GM12878 (cell line): ENCODE measurements at places on chromosomes 4 and X. TPM values are rescaled to one million over a fixed set of nuclear protein-coding genes. Genes with fewer than 3 reads are reported as not detected.

PDE5A gene
- total RNA-seq, result 0.26 and 0.27 TPM in 2 replicates

SATL1 gene
- not detected in 2 replicates for total RNA-seq

TTC29 gene
- total RNA-seq, result not detected in 2 replicates

SCRG1 gene
- not detected in 2 replicates for total RNA-seq

- no peak for DNase-seq
These were observed 60.1 kb downstream of the GRIA2 start for GRCh38 chr4:157280673-157281072.

- no peak for DNase-seq
These were observed 3.8 kb downstream of the ZFX start for GRCh38 chrX:24153178-24153795.

DNA sequence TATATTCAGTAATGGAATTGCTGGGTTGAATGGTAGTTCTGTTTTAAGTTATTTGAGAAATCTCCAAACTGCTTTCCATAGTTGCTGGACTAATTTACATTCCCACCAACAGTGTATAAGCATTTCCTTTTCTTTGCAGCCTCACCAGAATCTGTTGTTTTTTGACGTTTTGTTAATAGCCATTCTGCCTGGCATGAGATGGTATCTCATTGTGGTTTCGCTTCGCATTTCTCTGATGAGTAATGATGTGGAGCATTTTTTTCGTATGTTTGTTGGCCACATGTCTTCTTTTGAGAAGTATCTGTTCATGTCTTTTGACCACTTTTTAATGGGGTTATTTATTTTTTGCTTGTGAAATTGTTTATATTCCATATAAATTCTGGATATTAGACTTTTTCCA lies 13.6 kb upstream of the MAGED4B start:
- no peak for DNase-seq

GRCh38 chr4:17580969-17581368 lies 4.0 kb downstream of the LAP3 start:
- DNase-seq, result no peak

DNA sequence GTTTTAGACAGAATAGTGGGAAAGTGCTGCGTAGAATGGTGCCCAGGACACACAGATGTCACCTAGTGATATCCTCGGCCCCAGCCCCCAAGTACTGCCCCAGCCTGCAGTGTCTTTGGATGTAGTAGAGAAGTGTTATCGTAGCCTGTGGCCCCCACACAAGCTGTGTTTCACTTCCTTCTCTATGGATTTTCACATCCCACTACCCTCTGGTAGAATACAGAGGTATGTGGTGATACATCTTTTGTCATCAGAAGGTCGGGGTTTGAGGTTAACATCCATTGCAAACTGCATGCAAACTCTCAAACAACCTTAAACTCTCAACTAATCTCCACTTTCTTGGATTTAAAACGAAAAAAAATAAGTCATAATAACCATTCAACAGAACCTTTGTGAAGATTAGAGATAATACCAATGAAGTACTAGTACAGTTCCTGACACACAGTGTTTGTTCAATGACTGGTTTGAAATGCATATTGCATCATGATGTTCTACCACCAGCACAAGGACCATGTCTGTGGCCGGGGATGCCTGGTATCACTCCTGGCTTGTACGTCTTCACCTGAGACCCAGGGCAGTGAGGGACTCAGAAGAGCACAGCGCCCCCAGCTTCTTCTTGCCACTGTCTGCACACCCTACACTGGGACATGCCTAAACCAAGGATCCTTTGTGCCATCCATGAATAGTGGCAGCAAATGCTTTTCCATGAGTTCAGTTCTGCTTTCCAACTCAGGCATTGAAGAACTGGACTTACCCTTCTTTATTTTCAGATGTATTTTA lies 267.3 kb downstream of the DCTD start:
- DNase-seq, result no peak

DNA sequence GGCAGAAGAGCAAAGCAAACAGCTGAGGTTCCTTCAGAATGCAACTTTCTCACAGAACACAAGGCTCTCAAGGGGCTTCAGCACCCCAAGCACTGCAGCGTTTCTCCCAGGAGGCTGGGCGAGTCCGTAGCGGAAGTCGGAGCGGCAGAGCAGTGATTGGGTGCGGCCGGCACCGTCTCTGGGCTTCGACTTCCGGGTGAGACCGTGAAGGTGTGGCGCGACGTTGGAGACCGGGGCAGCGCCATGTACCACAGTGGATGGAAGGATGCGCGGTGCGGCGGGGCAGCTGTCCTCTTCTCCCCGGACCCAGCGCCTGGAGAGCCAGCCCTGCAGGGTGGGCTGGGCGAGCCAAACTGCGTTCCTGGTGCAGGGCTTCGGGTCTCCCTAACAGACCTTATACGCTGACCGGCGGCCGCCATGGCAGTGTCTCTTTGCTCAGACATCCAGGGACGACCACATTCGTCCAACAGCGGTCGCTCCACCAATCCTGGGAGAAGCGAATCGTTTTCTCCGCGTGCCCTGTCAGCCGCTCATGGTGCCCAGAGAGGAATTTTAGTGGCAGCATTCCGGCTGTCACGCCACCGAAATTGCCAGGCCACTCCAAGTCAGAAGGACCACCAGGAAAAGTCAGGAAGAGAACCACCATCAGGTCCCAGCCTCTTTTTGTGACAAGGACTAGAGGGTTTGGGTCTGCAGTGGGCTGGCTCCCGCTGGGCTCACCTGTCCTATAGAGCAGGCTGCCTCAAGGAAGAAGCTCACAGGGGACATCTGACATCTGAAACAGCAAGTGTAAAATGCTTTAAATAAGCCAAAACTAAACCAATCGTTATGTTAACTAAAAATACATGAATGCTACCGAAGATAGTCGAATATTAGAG lies 20.5 kb downstream of the TRIM61 start:
- peak; percentile 39 for DNase-seq

GRCh38 chr4:167222099-167222498 lies 12.2 kb downstream of the SPOCK3 start:
- DNase-seq, result peak; percentile 37

DNA sequence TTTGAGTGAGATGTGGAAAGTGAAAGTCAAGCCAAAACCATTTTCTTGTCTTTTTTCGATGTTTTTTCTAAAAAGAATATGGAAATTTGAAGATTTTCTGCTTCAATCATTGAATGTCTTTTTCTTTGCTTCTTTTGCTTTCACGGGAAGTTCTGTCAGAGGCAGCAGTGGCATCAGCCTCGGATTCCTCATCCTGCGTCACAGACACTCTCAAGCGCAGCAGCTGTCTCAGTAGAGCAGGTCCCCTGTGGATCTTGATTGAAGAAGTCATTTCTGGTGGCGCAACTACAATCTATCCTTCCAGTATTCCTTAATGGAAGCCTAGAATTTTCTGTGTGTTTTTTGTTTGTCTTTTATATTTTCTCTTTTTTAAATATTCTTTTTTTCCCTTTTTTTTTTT lies 52.7 kb upstream of the NEIL3 start:
- no peak for DNase-seq

DNA sequence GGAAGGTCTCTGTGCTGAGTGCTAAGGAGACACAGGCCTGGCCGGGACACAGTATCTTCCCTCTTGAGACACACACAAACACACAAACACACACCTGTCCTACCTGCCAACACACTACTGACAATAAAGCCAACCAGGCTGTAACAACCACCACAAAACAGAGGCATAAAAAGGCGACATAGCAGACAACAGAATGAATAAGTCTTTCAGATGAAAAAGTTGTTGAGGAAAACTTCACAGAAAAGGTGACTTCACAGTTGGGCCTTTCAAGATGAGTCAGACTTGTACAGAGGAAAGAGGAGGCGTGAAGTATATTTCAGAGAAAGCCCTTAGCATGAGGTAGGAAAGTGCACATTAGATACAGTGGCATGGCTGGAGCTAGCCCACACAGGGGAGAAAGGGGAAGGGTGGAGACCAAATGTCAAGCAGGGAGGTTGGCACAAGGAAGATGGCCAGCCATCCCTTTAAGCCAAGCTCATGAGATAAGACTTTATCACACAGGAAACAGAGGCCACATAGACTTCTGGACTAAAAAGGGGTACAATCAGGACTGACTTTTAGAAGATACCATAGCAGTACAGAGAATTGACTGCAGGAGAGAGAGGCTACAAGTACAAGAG lies 54.0 kb downstream of the SLC9A7 start:
- DNase-seq, result peak; percentile 83

- DNase-seq, result no peak
These were observed 233.7 kb upstream of the TECRL start for GRCh38 chr4:64642936-64643335.

GRCh38 chrX:56804867-56805266 lies 75.8 kb downstream of the NBDY start:
- no peak for DNase-seq

DNA sequence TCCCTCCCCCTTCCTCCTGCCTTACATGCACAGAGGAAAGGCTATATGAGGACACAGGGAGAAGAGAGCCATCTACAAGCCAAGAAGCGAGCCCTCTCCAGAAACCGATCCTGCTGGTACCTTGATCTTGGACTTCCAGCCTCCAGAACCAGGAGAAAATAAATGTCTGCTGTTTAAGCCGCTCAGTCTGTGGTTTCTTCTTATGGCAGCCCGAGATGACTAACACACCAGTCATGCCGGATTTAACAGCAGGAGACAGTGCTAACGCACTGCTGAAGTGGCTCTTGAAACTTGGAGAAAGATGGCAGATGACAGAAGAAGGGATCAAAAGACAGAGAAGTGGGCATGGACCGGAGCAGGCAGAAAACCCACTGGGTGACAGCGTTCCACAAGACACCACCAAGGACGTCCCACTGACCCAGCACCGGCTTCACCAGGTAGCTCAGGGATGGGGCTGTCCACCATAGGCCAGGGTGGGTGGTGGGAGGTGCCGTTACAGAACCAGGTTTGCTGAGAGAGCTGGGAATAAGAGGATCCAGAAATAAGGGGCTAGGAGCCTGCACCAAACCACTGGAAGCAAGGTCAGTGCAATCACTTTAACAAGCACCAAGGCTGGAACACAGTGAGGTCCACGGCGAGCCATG lies 6.2 kb upstream of the MAN2B2 start:
- no peak for DNase-seq

DNA sequence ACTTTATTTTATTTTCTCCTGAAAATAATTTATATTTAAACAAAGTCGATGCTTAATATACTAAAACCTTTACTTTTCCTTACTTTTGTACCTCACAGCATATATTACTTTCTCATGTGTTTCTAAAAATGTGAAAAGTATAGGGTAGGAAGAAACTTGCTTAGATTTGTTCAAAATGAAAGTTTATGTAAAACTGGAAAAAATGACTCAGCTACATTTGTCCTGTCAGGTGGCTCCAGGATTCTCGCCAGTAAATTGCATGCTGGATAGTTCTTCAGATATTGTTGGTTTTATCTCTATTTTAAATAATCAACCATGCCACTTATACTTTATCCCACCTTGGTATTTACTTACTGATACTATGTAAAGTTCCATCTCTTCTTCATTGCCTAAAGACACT lies 159.2 kb upstream of the NDST4 start:
- DNase-seq, result no peak

- no peak for DNase-seq
These were observed 79.4 kb upstream of the FHL1 start for GRCh38 chrX:136067966-136068365.

DNA sequence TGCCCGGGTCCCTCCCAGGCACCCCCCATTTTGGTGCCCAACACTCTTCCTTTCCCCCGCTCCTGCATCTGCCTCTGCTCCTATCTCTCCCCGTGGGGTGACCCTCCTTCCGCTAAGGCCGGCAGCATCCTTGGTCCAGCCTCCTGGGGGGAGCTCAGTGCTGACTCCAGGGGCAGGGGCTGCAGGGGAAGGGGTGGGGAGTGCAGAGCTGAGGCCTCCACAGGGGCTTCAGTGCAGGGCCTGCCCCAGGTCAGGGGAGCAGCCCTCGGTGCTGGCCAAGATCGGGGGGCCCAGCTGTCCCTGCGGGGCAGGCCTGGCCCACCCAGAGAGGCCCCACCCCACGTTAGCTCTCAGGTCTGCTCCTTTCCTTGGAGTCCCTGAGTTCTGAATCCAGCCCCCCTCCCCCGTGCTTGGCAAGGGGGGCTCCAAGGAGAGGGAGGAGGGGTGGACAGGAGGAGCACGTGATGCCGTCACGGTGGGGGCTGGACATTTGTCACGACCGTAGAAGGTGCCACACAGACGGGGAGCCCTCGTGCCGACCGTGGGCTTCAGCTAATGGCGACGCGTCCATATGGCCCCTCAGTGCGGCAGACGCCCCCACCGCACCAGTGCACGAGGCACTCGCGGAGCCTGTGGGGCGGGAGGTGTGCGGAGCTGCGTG lies 63.5 kb upstream of the ADRA2C start:
- DNase-seq, result no peak

DNA sequence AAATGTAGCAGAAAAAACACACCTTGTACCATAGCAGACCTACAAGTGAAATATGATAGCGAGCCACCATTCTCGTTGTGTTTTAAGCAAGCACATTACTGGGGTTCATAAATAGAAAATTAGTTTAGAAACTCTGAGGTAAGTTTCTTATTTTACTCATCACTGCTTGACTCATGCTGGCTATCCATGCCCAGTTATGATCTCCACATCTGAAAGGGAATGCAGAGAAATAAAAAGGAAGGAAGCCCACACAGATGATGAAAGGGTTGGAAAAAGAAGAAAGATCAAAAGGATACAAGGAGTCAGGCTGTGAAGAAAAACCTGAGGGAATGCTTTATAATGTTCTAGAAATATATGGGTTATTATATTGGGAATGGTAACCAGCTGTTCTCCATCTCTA lies 54.5 kb downstream of the CAMK2D start:
- no peak for DNase-seq

DNA sequence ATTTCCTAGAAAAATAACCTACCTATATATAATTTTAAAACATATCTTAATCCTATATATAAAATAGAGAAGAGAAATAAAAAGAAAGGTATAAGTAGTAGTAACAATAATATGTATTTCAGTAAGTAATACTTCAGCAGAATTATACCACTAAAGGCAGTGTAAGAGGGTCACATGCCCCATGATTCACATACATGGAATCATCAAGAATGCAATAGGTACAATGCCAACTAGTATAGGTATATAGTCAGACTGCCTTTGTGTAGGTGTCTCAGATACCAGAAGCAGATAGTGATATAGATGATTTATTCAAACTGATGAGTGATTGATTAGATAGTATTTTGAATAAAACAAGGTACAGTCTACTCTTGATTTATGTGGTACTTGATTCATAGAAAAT lies 9.4 kb downstream of the AIMP1 start:
- DNase-seq, result no peak

GRCh38 chr4:40285692-40286091 lies 49.4 kb upstream of the CHRNA9 start:
- no peak for DNase-seq

DNA sequence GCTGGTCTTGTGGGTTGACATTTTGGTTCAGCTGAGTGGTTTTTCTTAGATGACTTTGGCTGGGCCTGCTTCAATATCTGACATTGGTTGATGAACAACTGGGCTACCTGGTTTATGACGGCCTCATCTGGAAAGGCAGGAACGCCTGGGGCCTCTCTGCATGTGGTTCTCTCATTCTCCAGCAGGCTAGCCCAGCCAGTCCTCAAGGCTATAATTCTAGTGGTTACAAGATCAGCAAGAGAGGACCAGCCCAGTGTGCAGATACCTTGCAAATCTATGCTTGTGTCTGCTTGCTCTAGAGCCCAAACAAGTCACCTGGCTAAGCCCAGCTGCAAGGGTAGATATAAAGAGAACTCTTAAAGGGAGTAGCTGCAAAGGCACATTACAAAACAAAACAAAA lies 214.2 kb upstream of the PUDP start:
- no peak for DNase-seq
